Right forelimb (tissue), 1 donor: ENCODE measurements at places on chromosomes 11 and 22.
A peak's percentile ranks its signal among the peaks of the same experiment; 100 is the strongest.

- no peak for DNase-seq
Measured at GRCh38 chr11:62477927-62478326, 59.1 kb downstream of the SCGB1A1 start.

DNA sequence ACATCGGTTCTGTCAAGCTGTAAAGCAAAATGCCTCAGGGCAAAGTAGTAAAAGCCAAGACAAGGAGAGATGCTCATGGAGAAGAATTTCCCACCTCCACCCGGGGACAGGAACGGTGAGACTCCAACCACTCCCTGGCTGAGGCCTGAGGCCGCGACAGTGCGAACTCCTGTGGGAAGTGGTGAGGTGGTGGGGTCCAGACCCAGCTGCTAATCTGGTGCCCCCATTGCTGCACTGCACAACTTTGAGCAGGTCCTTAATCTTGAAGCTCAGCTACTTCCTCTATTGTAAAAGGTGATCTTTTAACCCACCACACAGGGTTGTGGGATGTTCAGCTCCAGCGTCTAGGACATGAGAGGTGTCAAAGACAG lies 83.9 kb downstream of the ZC3H12C start:
- DNase-seq = no peak

DNA sequence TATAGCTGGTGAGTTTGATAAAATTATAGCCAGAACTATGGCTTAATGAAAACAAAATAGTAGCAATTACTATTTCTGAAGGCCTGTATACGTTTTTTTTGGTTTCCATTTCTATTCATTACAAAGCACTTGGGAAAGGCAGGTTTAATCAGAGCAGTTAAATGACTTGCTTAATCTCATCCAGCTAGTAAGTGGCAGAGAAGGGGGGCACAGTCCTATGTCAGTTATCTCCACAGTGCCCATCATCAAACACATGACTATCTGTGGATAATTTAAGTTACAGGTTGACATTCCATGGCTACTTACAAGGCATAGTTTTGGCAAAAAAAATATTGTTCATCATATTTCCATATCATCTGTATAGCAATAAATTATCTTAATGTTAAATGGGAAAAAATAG lies 93.7 kb downstream of the PGR start:
- DNase-seq = no peak

GRCh38 chr11:34256626-34257025 lies 101.2 kb downstream of the ABTB2 start:
- no peak for DNase-seq

DNA sequence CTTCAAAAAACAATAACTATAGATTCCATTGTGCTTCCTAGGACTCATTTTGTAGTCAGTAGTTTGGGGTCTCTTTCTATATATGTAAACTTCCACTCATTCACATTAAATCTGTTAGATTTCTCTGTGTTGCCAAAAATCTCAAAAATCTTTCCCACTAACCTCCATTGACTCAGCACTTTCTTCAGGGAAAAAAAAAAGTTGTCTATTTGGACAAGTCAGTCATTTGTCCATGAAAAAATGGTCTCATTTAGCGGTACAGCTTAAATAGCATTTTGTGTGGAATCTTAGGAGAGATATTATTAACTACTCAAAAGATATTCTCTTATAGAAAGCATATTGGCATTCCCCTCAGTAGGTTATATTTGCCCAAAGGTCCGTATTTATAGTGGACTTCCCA lies 81.9 kb downstream of the PPP2R1B start:
- no peak for DNase-seq

DNA sequence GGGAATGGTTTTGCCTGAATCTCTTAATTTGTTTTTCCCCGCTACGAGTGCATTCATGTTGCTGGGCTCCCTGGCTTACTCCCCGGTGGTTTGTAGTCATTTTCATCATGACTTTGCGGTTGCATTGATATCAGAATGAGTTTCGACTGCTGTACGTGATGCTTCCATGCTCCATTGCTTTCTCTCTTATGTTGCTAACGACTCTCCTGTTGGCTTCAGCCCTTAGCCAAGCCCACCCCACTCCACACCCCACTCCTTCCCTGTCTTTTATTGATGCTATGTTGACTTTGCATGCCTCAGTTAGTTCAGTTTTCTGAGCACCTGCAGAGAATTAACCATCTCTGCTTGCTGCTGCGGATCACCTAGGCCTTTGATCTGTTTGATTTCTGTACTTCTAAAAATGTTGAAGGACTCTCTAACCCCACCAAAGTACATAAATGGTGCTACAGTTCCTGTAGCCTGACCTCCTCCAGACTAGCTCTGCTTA lies 65.3 kb downstream of the ARFGAP2 start:
- no peak for DNase-seq

GRCh38 chr11:34609850-34610249 lies 11.0 kb upstream of the EHF start:
- DNase-seq = no peak

DNA sequence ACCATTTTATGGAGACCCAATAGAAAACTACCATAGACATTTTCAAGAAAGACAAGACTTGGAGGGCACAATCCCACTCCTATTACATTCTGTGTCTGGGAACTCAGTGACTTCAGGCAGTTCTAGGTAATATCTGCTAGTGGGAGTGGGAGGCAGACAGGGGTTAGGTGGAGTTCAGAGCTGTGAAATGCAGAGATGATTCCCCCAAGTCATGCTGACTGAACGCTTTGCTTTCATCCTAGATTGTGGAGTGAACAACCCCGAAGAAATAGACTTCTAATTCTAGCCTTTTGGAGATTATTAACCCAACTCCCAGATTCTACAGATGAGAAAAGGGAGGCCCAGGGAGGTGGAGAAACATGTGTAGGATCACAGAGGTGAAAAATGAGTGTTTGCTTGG lies 437.8 kb upstream of the CADM1 start:
- no peak for DNase-seq

GRCh38 chr11:68186061-68186460 lies 27.0 kb downstream of the KMT5B start:
- no peak for DNase-seq

DNA sequence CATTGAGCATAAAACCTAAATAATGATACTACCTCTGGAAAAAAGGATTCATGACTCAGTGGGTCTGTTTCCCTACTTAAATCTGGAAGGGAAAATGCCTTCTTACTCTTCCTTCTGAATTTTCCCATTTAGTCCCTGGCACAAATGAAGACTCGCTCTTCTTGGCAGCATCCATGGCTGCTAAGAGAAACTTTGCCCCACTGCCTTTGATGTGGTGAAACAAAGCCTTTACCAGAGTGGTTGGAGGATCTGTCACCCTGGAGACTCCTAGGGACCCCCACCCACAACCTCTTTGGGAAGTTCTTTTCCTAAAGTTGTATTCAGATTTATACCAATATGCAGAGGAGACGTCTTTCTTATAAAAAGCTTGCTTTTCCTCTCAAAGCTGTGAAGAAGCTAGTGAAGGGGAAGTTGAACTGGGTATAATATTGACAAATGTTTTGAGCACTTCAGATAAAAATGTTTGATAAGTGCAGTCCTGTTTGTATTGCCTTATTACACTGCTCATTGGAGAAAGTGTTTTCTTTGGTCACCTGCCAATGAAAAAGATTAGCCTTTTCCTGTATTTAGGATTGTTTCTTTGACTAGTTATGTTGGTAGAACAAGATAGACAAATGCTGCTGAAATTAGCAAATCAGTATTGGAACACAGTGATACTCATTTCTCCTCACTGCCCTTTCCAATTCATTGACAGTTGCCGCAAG lies 77.3 kb downstream of the ARFGAP2 start:
- DNase-seq = no peak

DNA sequence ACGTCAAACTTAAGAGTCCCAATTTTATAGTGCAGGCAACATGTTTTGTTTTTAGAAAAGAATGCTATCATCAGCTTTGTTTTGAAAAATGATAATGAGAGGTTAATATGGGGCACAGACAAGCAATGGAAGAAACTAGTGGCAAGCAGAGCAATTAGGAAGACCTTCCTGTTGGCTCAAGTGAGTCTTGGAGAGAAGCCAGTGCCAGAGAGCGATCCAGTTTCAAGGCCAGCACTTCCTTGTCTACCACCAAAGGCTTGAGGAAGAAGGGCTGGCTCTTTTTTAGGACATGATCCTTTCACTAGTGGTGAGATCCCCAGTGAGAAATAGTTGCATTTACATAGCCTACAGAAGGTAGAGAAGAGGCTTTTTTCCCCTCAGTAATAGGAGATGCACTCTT lies 1340.7 kb downstream of the LRRC4C start:
- DNase-seq = no peak

GRCh38 chr22:33209930-33210784 lies 152.0 kb upstream of the SYN3 start:
- peak; percentile 45 for DNase-seq

DNA sequence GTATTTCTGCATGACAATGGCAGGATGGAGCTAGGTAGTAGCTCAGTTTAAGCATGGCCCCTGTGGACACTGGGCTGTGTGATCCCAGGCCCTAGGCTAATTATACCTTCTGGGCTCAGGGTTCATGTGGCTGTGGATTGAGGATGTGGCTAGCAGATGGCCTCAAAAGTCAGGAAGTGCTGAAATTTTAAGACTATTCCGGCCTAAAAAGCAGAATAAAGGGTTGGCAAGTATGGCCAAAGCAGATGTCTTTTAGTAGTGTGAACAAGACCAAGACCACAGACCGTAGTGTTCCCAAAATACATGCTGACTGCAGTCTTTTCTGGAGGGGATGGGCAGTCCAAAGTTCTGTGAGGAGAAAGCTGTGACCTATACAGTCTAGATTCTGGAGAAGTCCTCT lies 115.7 kb upstream of the RAG2 start:
- no peak for DNase-seq

DNA sequence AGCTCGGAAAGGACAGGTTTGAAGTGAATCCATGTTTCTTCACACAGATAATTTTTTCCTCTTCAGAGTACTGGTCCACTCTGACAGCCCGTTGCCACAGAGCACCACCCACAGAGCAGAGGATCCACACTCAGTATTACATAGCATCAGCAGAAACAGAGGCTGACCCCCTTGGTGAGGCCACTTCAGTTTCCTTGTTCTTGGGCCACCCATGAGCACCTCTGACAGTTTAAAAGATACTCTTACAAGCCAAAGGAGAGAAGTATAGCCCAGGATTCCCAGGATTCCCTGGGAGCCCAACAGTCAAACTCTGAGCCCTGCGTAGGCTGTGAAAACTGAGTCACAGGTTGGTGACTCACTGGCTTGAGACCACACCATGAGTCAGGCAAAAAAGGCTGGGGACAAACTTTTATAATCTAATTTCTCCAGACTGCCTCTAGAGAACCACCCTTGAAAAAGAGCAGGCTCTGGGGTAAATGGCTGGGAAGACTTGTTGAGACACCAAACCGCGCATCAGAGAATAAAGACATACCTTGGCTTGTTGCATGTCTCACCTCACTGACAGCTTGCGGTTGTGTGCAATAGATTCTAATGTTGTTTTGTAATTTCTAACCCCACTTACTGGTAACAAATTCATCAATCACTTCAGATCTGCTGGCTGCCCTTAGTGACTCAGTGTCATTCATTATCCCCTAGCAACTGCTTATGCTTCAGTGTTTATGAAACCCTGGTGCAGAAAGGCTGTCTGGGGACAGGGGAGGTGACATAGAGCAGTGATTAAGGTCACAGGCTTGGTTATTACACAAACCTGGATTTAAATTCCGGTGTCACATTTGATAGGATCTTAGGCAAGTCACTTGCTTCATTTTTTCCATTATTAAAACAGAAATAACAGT lies 56.9 kb upstream of the PRSS23 start:
- DNase-seq = no peak
